Panc1 (cell line): ENCODE measurements at places on chromosomes 6 and 20.

- no peak for DNase-seq
Observed at GRCh38 chr6:81768150-81768942, 15.9 kb upstream of the TENT5A start.

DNA sequence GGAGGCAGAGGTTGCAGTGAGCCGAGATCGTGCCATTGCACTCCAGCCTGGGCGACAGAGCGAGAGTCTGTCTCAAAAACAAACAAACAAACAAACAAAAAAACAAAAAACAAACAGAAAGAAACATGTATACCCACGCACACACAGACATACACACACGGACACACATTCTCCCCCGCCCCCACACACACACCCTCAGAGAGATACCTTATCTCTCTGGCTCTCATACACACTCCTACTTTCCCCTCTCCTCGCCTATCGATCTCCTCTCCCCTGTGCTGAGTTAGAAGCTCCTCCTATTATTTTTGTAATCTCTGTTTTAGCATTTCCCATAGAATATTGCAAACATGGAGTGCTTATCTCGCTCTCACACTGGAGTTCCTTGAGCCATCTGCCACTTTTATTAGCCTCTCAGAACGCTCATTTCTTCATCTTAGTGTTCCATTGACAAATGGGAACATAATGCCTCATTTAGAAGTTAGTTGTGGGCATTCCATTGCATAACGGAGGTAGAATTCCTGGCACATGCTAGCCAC, 144.2 kb upstream of the CITED2 start:
- DNase-seq = no peak

DNA sequence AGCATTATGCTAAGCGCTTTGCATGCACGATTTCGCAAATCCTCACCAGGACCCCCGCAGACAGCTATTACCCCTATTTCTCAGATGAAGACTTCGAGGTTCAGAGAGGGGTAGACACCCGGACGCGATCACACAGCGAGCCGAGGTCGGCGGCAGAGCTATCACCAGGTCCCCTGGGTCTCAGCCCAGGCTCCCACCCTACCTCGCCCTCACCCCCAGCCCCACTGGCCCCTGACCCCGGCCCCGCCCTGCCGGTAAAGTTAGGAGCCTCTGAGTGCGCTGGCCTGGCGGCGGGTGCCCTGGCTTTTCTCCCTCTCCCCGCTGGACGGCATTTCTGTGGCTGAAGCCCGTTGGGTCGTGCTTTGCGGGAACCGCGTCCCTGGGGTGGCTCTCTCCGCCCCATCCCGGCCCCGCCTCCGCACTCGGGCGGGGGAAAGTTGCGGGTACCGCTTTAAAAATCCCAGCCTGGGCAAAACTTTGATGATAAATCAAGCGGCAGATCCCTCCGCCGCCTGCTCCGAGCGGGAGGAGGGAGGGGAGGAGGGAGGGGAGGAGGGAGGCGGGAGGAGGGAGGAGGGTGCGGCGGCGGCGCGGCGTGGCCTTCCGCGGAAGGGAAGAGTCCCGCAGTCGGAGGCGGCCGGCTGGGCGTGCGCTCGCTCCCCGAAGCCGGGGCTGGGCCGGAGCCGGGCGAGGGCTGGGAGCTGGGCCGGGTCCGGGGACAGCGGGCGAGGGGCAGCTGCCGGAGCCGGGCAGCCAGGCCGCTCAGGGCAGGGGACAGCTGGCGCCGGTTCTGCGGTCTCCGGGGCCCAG, at the start of gene VSTM2L:
Gene VSTM2L (plus strand): TSS at position 624 of the 810 bp plus-strand sequence. CDS start 224 bp downstream, outside the sequence.
- no peak for DNase-seq

DNA sequence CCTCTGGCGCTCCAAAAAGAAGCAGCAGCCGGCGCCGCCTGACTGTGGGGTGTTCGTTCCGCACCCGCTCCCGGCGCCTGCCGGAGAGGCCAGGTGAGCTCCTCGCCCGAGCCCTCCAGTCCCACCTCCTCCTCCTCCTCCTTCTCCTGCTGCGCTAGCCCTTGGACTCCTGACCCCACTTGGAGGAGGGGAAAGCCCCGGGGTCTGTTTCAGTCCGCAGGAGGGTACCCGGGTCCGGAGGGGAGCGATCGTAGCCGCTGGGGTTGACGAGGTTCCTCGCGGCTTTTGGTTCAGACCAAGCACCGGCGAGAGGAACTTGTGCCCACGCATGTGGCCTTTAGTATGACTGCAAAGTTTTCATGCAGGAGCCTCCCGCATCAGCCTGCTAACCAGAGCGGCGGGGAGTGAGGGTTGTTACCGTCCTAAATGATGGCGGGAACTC, 493 bp downstream of the CRYBG1 start:
- no peak for DNase-seq

DNA sequence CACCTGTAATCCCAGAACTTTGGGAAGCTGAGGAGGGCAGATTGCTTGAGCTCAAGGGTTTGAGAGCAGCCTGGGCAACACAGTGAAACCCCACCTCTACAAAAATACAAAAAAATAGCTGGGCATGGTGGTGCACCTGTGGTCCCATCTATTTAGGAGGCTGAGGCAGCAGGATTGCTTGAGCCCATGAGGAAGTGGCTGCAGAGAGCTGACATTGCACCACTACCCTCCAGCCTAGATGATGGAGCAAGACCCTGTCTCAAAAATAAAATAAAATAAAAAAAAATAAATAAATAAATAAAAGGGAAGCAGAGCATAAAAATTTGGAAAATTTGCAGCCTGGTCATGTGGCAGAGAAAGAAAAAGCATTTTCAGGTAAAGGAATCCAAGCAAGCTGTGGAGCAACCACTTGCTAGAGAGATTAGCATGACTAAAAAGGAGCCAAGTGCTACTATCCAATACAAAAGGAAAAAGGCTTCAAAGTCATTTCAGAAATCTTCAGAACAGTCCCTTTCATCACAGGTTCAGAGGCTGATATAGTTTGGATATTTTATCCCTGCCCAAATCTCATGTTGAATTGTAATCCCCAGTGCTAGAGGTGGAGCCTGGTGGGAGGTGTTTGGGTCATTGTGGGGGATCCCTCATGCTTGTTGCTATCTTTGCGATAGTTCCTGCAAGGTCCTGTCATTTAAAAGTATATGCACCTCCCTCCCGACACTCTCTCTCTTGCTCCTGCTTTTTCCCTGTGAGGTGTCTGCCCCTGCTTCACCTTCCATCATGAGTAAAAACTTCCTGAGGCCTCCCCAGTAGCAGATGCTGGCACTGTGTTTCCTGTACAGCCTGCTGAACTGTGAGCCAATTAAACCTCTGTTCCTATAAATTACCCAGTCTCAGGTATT, 11.2 kb upstream of the TTK start:
- no peak for DNase-seq

DNA sequence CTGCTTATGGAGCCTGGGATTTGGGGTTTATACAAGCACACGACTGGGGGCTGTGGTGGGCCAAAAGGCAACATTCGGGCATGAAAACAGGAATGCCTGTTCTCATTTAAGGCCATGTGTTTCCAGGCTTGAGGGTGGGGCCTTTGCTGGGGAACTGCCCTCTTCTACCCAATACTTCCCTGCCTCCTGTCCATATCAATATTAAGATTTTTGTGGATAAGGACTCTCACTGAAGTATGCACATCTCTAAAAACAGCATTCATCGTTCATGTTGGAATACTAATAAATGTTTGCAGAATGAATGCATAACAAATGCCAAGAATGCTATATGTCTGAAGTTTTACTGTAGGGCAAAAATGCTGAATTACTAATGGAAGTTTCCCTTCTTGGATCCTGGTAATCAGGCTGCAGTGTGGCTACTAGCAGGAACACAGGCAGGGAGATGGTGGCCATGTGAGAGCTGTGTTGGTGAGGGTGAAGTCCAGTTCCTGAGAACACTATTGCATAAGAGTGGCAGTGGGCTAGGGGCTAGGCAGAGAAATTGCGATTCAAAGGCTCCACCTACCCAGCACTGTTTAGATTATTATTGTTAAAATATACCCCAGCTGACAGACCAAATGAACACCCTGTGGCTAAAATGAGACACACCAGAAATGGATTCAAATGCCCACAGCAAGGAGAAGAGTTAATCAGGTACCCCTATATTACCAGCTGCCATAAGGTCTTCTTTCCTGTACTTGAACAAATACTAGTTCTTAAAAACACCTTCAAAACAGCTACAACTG, 644.3 kb downstream of the EPM2A start:
- DNase-seq = no peak

GRCh38 chr20:59300333-59301081, at the start of gene EDN3:
Gene EDN3 (plus strand): TSS chr20:59300611. CDS start chr20:59300813, 202 bp downstream.
- DNase-seq = no peak

GRCh38 chr6:38996676-38997075, 51.9 kb upstream of the GLP1R start:
- DNase-seq = no peak

DNA sequence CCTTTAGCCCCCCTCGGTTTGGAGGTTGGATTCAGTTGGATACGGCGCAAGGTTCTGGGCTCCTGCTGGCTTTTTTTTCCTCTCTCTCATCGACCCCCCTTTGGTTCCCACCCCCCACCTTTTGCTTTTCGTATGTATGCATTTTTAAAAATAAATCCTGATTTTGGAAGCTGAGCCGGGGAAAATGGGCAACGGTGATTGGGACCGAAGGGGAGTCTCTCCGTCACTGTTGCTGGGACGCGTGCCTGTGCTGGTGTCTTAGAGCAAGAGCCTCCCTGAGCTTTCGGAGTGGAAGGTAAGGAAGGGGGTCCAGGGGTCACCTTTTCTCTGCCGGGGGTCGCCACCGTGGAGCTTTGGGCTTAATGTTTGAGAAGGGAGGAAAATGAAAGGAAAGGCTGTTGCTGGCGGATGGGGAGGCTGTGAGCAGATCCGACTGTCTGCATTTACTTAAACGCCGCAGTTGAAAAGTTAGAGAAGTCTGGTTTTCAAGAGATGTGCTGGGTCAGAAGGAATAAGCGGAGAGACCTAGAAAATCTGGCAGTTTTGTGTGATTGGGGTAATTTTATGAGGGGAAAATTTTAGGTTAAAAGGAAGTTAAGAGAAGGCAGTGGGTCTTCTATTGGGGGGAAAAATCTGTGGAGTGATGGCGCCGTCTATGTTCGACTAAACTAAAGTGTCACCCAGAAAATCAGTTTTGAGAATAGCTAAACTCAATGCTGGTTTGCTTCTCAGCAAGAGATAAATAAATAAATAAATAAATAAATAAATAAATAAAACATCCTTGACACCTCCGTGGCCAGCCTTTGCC, 828 bp downstream of the ADGRB3 start:
- no peak for DNase-seq
